NCI-H187 treated with DMSO at 0.1 percent for 48 hours (cell line): ENCODE measurements at places on chromosomes 1 and 21.

- no peak for DNase-seq
Observed at GRCh38 chr1:231986631-231987336, 360.2 kb downstream of the DISC1 start.

- no peak for DNase-seq
Observed at GRCh38 chr1:203033917-203034316, 7.6 kb downstream of the PPFIA4 start.

DNA sequence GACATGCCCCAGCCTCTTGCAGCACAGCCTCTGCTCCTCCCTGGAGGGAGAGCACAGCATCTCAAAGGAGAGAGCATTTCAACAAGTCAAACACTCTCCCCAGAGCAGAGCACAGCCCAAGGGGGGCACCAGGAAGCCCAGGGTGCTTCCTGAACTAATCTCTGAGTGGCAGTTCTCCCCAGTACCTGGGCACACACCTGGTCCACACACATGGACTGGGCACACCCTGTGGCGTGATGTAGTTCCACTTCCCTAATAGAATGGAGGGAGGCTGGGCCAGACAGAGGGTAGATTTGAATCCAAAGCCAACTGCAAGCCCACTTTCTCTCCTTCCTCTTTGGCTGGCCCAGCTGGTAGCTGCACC, 55.5 kb downstream of the CD46 start:
- no peak for DNase-seq

DNA sequence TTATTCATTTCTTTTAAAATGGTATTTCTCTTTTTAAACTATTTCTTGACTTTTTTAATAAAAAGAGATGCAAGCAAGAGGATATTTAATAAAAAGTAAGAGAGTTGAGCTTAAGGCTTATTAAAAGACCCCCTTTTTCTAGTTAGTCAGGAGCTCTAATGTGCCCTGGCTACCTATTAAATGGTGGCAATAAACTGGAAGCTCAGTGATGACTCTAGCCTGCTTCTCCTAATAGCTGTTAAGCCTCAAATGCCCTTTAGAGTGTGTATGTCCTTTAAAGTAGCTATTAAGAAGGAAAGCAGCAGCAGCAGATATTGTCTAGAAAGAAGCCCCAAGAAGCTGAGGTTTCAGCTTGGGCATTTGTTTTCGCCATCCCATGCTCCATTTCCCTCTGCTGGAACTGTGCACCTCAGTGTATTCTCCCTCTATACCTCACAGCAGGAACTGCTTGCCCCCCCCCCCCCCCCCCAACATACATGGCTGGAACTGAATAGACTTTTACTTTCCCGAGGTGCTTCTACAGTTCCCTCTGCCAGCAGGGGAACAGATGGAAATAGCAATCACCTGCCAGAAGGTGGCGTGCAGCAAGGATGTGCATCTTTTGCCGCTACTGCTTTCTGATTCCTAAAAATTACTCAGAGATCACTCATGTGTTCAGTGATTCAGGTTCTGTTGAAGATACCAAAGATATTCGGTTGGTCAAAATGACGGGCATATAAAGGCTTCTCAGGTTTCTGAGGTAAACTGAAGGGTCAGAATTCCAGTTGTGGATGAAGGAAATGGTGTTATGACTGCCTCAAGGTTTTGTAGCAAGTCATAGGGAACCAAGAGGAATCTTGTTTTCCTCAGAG, 2.5 kb downstream of the RGS4 start:
- DNase-seq, result peak; percentile 47

DNA sequence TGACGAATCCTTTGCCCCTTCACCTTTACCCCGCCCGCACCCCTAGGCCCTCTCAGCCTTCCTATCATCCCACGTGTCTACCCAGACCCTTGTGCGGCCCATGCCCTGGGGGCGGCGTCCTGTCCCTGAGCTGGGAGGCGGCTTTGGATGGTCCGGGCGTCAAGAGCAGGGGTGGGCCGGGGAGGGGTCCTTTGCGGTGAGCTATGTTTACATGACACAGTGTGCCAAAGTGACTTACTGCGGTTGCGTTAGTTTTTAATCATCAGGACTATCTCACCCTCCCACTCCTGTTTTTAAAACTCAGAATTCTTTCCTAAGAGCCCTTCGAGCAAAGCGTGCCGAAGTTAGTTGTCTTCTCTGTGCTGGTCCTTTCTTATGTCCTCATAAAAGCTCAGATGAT, 144.6 kb downstream of the PGBD5 start:
- no peak for DNase-seq

DNA sequence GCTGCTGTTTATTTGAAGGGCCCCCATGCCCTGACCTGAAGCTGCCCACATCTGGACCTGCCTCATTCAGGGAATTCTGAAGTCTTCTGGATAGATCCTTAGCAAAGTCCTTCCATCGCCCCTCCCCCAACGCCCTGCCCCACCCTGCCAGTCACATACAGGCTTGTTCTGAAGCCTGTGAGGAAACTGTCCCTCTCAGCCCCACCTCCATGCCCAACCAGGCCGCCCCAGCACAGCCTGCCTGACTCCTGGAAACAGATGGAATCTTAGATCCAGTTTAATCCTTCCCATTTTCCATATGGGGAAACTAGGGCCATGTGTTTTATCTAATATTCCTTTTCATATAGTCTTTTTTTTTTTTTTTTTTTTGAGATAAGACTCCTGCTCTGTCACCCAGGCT, 44.5 kb upstream of the GPR37L1 start:
- no peak for DNase-seq

DNA sequence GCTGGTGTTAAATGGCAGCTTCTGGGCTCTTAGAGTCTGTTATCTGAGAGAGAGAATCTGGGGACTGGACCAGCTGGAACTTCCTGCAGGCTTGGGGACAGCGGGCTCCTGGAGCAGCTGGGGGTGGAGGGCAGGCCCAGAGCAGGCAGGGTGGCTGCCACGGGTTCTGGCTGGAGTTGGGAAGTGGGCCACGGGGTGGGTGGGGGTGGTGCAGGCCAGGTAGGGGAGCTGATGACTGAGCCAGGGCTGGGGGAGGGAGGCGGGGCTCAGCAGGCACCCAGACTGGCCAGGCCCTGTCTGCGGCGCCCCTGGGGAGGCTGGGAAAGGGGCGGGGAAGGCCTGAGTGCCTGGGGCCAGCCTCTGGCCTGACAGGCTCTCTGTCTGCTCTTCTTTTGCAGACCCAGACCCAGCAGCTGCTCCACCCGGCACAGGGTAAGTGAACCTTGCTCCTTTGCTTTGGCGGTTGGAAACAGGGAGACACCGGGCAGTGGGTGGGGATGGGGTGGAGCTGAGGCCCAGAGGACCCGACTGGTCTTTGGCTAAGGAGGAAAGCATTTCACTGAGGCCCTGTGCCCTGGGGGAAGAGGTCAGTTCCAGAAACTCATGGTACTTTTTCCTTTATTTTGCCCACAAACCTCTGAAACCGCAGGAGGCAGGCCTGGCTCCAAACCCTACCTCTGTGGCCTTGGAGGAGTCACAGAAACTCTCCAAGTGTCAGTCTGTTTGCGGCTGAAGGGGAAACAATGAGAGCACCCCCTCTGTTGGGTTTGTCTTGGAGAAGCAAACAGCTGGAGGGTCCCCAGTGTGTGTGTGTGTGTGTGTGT, 48.8 kb downstream of the ARHGEF10L start:
- no peak for DNase-seq

GRCh38 chr1:58402444-58402843, 144.1 kb downstream of the OMA1 start:
- no peak for DNase-seq

GRCh38 chr1:233015965-233016364, 65.6 kb downstream of the NTPCR start:
- DNase-seq, result no peak
